ENCODE measurements at places on chromosomes 6 and 20. TPM values are rescaled to one million over a fixed set of nuclear protein-coding genes. Genes with fewer than 3 reads are reported as not detected.
A peak's percentile ranks its signal among the peaks of the same experiment; 100 is the strongest.

The PLEKHG1 gene
- total RNA-seq: 11.9 TPM

GRCh38 chr20:45020236-45020886 lies 54.0 kb downstream of the STK4 start:
- DNase-seq: no peak

GRCh38 chr6:37137201-37138090 lies 32.5 kb upstream of the PIM1 start:
- no peak for DNase-seq

The CD24 gene
- total RNA-seq: 84.6 TPM

GRCh38 chr6:169428532-169428931 lies 174.9 kb upstream of the THBS2 start:
- no peak for DNase-seq

DNA sequence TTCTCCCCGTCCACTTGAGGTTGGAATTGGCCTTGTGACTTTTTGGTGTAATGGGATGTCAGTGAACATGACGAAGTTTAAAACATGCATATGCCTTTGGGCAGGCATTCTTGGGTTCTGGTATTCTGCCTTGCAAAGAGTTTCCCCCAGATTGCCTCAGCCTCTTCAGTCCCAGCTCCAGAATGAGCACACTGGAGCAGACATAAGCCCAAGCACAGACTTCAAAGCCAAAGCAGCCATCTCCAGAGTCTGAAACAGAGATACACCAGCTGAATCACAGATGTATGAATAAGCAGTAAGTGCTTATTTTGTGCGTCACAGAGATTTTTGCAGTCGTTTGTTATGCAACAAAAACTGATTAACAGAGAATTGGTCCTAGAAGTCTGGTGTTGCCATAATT lies 546.0 kb downstream of the FRK start:
- no peak for DNase-seq

The CNR1 gene
- 0.14 TPM for total RNA-seq

- no peak for DNase-seq
These were observed 131.5 kb upstream of the RALGAPA2 start for GRCh38 chr20:20843982-20844381.

The ASCC3 gene
- 32.7 TPM for total RNA-seq

The GSTA3 gene
- total RNA-seq: not detected

The AKAP12 gene
- 8.0 TPM for total RNA-seq

DNA sequence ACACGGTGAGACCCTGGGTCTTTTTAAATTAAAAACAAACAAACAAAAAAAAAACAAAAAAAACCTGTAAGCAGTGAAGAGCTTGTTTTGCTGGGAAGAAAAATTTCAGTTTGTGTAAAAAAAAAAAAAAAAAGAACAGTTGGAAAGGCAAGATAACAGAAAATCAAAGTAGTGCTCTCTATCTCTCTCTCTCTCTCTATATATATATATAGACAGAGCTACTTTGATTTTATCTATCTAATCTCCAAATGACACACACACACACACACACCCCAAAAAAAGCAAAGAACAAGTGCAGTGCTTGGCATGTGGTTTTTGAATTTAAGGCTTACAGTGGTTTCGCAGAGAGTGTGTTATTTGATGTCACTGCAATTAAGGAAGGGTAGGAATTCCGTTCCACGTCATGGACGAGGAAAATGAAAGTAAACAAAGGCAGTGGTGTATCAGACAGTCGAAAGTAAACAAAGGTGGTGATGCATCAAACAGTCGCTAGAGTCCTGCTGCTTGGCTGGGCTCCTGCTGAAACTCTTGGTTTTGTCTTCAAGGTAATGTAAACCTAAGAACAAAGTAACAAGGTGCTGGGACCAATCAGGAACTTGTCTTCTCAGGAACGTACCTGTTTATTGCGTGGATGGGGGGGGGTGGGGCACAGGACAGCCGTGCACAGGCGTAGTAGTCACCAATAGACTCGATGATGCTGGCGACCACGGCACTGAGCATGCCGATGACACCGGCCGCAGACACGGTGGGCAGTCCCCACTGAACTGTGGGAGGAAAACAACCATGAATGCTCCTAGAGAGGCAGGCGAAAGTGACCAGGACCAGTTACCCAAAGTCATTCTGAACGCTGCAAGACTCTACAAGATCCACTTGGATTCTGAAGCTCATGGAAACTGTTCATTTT lies 131.8 kb downstream of the SLC23A2 start:
- DNase-seq: no peak

The TBXT gene
- total RNA-seq: not detected

GRCh38 chr6:32149932-32150870 lies 1.5 kb downstream of the PRRT1 start:
- DNase-seq: no peak

GRCh38 chr20:651713-652614 lies 1.0 kb downstream of the SRXN1 start:
- DNase-seq: peak; percentile 58

DNA sequence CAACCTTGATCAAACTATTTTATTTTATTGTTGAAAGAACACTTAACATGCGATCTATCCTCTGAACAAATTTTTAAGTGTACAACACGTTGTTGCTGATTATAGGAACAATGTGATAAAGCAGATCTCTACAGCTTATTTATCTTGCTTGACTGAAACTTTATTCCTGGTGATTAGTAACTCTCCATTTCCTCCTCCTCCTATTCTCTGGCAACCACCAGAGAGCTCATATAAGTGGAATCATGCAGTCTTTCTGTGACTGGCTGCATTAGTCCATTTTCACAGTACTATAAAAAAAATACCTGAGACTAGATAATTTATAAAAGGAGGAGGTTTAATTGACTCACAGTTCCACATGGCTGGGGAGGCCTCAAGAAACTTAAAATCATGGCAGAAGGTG lies 218.1 kb downstream of the LRFN2 start:
- no peak for DNase-seq

GRCh38 chr6:154842833-154843232 lies 109.6 kb downstream of the SCAF8 start:
- DNase-seq: no peak

DNA sequence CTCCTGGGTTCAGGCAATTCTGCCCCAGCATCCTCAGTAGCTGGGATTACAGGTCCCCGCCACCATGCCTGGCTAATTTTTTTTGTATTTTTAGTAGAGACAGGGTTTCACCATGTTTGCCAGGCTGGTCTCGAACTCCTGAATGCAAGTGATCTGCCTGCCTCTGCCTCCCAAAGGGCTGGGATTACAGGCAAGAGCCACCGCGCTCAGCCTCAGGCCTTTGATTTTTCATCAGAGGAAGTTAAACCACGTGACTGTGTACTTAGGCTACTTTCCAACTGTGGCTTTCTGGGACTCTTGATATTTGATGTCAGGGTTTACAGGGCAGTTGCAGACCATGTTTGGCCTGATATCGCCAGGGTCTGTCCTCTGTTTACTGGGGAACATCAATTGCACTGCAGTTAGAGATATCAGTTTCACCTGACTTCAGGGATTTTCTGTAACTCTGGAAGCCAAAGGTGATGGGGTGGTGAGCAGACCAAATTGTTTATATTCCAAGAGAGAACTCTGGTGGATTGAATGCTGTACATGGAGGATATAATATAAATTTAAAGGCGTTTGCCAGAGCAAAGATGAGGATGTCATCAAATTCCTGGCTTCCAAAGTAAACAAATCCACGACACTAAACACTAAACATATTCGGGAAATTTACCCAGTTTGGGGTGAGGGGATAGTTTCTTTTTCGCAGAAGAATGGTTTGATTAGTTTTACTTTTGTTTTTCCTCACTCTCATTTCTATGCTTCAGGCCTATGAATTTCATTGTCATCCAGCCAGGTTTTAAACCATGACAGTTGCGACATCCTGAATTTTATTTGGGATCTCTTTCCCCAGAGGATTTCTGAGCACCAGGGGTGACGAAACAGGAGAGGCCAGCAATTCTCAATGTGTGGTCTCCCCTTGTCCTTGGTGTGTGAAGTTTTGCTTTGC lies 4.2 kb downstream of the PSMF1 start:
- DNase-seq: peak; percentile 66

- no peak for DNase-seq
These were observed 231.3 kb downstream of the ERMARD start for GRCh38 chr6:169982461-169983386.

GRCh38 chr6:122790423-122791309 lies 1.6 kb downstream of the SMPDL3A start:
- no peak for DNase-seq

DNA sequence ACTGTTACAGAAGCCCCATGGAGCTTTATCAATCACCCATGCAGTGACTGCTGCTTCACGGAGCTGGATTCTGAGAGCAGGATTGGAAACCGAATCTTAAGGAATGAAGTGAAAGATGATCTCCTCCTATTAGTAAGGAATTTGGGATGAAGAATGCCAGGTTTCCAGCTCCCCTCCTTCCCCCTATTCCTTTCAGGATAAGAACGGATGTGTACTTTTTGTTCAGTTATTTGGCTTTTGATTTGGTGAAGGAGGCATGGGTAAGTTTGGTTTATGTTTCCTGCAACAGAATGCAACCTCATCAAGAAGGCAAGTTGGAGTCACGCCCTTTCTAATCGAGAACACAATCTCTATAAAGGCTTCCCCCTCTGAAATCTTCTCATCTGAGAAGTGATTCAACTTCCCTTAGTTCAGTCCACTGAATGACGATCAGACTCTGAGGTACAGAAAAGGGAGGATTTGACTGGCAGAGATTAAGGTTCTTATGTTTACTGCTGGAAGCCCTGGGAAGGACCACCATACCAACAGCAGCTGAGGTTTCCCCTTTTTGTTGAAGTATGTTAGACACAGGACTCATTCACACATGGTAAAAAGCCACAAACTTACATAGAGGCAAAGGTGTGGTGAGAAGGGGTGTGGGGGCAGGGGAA lies 5.5 kb downstream of the ELMO2 start:
- DNase-seq: no peak

The TREM1 gene
- 0.09 TPM for total RNA-seq

The SRF gene
- total RNA-seq: 11.7 TPM

The SIM1 gene
- under 0.01 TPM for total RNA-seq

The PBX2 gene
- total RNA-seq: 21.3 TPM

- DNase-seq: no peak
These were observed 45.0 kb downstream of the QKI start for GRCh38 chr6:163459536-163459935.

GRCh38 chr20:35729283-35729807 lies 12.7 kb downstream of the RBM39 start:
- no peak for DNase-seq
